Stimulated activated CD4-positive, alpha-beta T cell treated with anti-CD3 and anti-CD28 coated beads, Interleukin-15, amount 100 ng/mL, for 24 hours (primary cell): ENCODE measurements at places on chromosomes 4 and X.

DNA sequence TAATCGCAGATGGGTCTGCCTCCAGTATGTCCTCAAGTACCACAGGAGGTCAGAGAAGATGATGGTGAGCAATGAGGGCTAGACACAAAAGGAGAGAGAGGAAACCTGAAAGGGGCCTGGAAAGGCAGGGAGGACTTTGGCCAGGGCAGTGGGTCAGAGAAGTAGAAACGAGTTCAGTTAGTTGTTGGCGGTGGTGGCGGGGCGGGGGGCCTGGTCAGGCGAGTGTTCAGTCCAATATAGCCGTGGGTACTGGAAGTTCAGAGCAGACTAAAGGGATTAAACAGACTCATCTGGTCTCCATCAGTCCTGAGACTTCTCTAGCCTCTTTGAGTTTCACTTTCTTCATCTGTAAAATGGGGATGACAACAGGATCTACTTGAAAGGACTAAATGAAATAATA, 90.8 kb downstream of the TSPAN5 start:
- no peak for DNase-seq

DNA sequence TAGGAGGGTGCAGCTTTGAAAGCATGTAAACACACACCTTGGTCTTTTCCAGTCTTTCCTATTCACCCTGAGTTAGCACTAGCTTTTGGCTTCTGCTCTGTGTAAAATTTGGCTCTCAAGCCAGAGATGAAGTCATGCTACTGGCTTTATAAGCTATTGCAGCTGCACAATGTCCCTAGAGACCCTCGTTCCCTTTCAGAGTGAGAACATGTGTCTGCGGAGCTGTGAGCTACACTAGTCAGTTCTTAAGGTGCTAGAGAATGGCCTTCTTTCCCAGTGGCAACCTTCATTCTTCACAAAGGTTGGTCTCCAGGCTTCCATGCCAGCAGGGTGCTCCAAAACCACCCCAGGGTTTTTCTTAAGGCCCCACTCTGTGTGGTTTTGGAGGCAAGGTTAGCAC, 199.1 kb downstream of the SPATA18 start:
- DNase-seq: no peak

DNA sequence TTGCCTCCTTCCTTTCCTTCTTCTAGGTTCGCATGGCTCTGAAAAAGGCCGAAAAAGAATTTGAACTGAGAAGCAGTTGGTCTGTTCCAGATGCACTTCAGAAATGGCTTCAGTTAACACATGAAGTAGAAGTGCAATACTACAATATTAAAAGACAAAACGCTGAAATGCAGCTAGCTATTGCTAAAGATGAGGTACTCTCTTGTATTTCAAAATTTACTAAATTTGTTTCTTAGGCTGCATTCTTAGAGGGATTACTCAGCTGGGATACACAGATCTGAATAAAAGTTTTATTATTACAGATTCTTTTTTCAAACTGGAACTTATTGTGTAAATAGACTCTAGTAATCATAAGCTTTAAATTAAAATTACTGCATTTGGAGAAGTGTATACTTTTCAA, 146.9 kb downstream of the STIM2 start:
- DNase-seq: no peak

- DNase-seq: no peak
Measured at GRCh38 chr4:40192114-40193015, 4.5 kb upstream of the RHOH start.

DNA sequence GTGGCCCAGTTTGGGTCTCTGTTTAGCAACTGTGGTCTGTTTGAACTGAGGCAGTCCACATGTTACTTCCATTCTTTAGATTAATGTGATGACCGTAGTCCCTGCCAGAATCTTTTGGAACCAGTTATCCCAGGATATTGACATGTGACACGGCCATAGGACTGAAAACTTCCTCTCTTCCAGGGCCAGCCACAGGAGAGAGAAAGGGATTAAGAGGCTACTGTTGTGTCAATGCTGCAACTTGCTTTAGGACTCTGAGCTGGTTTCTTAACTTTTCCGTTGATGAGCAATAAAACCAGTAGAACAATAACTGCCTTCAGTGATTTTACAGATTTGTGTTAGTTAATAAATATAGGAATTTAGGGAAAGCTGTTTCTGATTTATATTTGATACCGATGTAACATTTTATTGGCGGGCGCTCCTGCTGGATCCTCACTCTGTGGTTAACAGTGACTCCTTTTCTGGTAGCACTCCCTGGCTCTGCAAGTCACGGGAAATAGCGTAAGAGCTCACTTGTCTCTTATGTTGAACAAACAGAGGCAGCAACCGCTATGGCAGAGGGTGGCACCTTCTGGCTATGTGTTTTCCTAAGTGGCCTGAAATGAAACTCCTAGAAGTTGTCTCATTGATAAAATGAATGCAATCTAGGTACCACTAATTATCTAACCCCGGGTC, 2.5 kb downstream of the TENM3 start:
- DNase-seq: no peak

DNA sequence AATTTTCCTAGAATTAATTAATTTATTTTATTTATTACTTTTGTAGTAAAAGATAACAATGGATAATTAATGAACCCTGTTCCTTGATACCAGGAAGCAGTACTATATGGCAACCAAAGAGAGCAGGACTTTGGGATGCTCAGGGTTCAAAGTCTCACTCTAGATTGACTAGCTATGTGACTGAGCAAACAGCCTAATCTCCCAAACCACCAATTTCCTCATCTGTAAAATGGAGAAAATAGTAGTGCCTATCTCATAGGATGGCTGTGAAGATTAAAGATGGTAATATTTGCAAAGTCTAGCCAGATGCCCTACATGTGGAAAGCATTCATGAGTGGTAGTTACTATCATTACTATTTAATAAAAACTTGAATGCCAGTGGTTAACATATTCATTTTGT, 97.6 kb downstream of the PRDM5 start:
- DNase-seq: no peak

GRCh38 chr4:70603856-70604255, 11.8 kb downstream of the AMBN start:
- DNase-seq: no peak
